ENCODE measurements at places on chromosomes 12 and 14.

GRCh38 chr12:22266101-22266500 lies 68.4 kb downstream of the ST8SIA1 start:
- DNase-seq: no peak

GRCh38 chr12:23944067-23944466 lies 5.4 kb downstream of the SOX5 start:
- no peak for DNase-seq

DNA sequence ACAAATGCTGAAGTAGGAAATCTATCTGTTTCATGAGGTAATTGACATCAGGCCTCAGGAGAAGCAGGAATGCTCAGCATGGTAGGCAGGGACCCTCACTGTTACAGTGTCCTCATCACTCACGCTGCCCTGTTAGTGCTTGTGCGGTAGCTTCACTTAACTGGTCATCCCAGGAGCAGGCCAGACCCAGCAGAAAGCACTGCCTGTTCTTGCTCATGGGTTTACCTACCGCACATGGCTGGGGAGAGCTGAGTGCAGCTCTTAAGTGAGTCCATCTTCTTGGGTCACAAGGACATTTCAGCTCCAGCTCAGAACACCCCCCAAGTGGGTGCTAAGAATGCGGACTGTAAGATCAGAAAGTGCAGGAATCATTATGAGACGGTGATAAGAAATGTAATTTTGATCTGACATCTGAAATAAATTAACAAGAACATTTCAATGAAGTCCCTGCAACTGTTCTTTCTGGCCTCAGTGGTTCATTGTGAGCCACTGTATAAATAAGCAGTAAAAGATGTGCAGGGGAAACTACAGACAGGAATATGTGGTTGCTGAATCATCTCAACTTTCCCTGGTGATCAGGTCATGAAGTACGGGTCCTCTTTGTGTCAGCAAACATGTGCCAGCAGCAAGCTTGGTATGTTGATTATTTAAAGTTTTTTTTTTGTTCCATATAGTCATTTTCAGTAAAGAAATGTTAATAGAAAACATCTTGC lies 757.7 kb upstream of the TMEM132C start:
- no peak for DNase-seq

- DNase-seq: no peak
These were observed 35.2 kb downstream of the SLC8B1 start for GRCh38 chr12:113299619-113300237.

- no peak for DNase-seq
These were observed 147.1 kb downstream of the GRIP1 start for GRCh38 chr12:66531766-66532165.

DNA sequence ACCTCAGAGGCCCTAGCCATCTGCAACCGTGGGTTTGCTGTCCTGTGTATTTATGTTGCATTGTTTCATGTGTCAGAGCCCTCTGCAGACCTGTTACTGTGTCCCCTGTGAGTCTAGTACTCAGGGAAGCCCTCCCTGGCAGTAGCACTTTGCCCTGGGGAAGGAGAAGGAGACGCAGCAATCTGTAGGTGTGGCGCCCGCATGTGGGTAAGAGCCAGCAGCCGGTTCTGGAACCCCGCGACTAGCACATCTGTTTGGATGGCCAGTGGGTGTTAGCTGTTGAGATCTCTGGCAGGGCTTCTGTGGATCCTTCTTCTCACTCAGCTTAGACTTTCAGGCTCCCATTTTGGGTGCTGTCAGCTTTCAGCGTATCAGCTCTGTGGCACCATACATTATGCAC lies 57.0 kb downstream of the TECPR2 start:
- DNase-seq: no peak

GRCh38 chr14:35949920-35950513 lies 123.9 kb downstream of the BRMS1L start:
- no peak for DNase-seq

- no peak for DNase-seq
These were observed 70.2 kb upstream of the TBX5 start for GRCh38 chr12:114476159-114476558.

- DNase-seq: no peak
These were observed 5.7 kb upstream of the KLRK1 start for GRCh38 chr12:10395390-10395998.

GRCh38 chr12:112979041-112979680 lies 842 bp downstream of the OAS2 start:
- no peak for DNase-seq

GRCh38 chr12:121300083-121300819 lies 3.7 kb upstream of the CAMKK2 start:
- DNase-seq: no peak

DNA sequence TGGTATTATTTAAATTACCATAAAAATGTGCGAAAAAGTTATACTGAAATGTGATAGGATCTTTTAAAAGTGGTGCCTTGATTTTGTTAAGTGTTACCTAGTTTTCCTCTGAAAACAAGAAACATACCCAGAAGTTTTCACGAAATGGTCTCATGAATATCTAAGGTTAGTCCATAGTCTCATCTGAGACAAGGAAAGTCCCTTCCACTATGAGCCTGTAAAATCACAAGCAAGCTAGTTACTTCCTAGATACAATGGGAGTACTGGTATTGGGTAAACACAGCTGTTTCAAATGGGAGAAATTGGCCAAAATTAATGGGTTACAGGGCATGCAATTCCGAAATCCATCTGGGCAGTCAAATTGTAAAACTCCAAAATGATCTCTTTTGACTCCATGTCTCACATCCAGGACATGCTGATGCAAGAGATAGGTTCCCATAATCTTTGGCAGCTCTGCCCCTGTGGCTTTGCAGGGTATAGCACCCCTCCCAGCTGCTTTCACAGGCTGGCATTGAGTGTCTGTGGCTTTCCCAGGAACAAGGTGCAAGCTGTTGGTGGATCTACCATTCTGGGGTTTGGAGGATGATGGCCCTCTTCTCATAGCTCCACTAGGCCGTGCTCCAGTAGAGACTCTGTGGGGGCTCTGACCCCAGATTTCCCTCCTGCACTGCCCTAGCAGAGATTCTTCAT lies 271.4 kb downstream of the NAV3 start:
- DNase-seq: no peak

DNA sequence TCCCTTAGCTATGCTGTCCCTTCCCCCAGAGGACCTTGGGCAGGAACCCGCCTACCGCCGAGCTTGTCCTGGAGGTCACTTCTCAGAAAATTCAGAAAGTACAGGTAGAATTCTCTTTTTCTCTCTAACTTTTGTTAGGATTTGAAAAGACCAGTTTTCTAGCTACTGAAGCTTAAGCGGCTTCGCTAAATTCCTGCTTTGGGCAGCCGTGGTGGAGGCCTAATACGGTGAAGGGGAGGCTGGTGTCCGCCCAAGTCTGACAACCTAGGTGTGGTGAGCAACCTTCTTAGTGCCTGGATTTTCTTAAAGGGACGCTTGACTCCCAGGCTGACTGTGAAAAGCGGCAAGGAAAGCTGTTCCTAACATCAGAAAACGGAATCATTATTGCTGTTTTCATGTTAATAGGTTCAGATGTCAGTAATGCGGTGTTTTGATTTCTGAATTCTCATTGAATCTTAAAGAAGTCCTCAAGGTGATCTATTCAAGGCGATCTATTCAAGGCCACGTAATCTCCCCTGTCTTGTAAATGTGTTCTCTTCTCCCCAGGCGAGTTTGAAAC lies 835 bp downstream of the FGD4 start:
- no peak for DNase-seq

- no peak for DNase-seq
These were observed 429.3 kb upstream of the SOX5 start for GRCh38 chr12:24378548-24379407.

DNA sequence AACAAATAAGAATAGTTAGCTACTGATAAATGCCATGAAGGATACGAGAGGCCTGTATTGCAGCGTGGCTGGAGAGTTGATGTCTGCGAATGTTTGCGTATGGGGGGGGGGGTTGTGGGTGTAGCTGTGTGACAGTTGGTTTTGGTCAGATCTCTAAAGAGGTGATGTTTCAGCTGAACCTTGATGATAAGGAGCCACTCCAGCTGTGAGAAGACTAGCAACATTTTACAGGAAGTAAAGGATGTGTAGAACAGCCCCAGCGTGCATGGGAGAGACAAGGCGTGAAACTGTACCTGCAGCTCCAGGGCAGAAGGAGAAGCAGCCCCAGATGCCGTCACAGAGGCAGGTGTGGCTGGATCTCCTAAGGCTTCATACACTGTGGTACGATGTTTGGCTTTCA lies 416.9 kb downstream of the TMEM132D start:
- no peak for DNase-seq

- DNase-seq: no peak
These were observed 136.0 kb downstream of the LMNTD1 start for GRCh38 chr12:25417071-25417470.
